ENCODE measurements at places on chromosomes 5 and 9.

- no peaks in the 10 kb centered on the region for H3K4me1 ChIP-seq
- no peaks in the 10 kb centered on the region for H3K36me3 ChIP-seq
- H3K4me3 ChIP-seq: no peak overlapping the region
- H3K27ac ChIP-seq: no peak overlapping the region
- peaks cover 7% of the 10 kb centered on the region for H3K27me3 ChIP-seq
- no peak for ATAC-seq
Measured at GRCh38 chr9:16833296-16833835, 37.1 kb downstream of the BNC2 start.

GRCh38 chr9:92503156-92503555 lies 20.9 kb upstream of the ASPN start:
- no peaks in the 10 kb centered on the region for H3K4me1 ChIP-seq
- no peaks in the 10 kb centered on the region for H3K36me3 ChIP-seq
- no peak overlapping the region for H3K4me3 ChIP-seq
- H3K27ac ChIP-seq: no peak overlapping the region

DNA sequence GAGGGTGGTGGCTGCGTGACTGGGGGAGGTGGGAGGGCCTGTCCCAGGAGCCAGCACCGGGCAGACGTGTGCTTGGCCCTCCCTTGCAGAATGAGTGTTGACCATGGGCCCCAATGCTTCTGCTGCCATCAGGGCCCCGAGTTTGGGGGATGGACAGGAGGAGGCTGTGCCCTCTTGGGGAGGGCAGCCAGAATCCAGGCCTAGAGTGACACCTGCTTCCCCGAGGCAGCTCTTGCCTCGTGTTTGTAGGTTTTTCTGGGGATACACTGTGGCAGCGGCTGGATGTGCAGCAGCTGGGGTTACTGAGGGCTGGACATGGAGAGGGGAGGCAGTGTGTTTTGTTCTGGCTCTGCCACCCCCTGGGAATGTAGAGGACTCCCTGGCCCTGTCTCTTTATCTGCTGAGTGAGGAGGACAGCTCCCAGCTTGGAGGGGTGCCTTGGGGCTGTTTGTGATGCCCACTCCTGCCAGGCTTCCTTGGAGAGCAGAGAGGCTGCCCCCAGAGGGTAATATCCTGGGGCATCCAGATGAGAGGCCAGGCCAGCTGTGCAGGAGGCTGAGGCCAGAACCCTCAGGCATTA lies 22.7 kb downstream of the WNK2 start:
- H3K36me3 ChIP-seq: no peaks in the 10 kb centered on the region
- H3K4me3 ChIP-seq: no peak overlapping the region
- ATAC-seq: no peak
- no peaks in the 10 kb centered on the region for H3K27me3 ChIP-seq
- no peak overlapping the region for H3K27ac ChIP-seq
- H3K4me1 ChIP-seq: peaks cover 6% of the 10 kb centered on the region

DNA sequence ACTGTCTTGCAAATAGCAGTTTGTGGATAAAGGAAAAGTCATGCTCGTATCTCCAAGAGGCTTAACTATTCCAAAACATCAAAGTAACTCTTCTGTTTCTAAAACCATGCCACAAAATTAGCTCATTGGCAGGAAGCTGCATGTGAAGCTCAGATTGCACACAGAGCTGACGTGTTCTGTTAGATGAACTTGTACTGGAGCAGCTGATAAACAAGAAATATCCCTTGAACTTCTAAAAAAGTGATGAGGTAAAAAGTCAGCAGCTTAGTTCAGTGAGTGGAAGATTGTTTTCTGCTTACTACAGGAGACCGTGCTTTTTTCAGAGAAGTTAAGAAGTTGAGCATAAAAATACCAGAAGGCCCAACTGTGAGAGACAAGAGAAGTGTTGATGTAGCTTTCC lies 113.2 kb downstream of the SLC12A2 start:
- peaks cover 17% of the 10 kb centered on the region for H3K4me1 ChIP-seq
- H3K36me3 ChIP-seq: no peaks in the 10 kb centered on the region
- no peaks in the 10 kb centered on the region for H3K27me3 ChIP-seq
- no peak overlapping the region for H3K27ac ChIP-seq
- ATAC-seq: no peak

DNA sequence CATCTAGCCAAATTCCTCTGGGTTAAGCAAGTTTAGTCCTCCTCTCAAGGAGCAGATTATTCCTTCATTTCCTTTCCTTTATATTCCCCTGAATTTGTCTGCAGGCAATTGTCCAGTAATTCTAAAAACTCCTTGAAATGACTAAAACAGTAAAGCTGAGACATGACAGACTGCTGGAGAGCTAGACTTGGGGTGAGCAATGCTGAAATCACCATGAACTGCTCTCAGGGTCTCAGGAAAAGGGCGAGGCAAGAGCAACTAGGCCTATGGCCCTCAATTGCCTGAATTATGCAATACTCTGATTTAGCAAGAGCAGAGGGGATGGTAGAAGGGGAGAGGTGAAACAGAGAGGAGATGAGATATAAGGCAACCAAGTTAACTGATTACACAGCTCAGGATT lies 172.9 kb upstream of the NREP start:
- no peak for ATAC-seq
- H3K36me3 ChIP-seq: no peaks in the 10 kb centered on the region
- H3K4me3 ChIP-seq: no peak overlapping the region
- no peaks in the 10 kb centered on the region for H3K4me1 ChIP-seq
- no peaks in the 10 kb centered on the region for H3K27me3 ChIP-seq

DNA sequence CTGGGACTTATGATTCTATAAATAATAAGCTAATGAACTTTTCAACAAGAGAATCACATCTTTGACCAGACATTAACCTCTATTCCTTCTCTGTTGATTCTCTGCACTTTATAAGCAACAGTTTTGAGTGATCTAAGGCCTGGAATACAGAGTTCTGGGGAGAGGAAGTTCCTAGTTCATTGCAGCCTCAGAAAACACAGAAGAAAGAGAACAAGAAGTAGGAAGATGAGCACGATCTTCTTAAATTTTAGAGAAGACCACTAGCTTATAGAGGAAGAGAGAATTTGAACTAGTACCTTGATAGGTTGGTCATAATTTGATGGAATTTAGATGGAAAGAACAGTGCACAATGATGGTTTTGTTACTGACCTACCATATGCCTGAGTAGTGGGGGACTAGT lies 8.5 kb upstream of the C9orf72 start:
- H3K27me3 ChIP-seq: peaks cover 18% of the 10 kb centered on the region
- H3K36me3 ChIP-seq: no peaks in the 10 kb centered on the region
- no peaks in the 10 kb centered on the region for H3K4me1 ChIP-seq
- H3K4me3 ChIP-seq: no peak overlapping the region
- H3K27ac ChIP-seq: no peak overlapping the region

DNA sequence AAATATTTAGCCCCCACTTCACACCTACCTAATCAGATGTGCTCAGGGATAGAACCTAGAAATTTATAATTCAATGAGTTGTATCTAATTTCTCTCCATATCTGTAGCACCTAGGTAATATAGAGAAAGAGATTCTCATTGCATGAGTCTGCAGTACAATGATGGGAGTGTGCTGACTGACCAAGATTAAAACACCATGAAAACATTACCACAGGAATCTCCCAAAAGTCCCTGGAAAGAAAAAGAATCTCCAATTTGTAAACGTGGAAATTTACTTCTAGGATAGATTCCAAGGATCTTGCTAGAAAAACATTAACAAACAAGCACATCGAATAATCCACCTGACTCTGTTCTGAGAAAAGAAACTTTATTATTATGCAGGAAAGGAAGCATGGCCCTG lies 45.0 kb upstream of the DMRTA1 start:
- H3K4me3 ChIP-seq: no peak overlapping the region
- ATAC-seq: no peak
- H3K4me1 ChIP-seq: no peaks in the 10 kb centered on the region
- H3K27ac ChIP-seq: no peak overlapping the region
- peaks cover 8% of the 10 kb centered on the region for H3K27me3 ChIP-seq
- H3K36me3 ChIP-seq: no peaks in the 10 kb centered on the region
